Glutamatergic neuron (in vitro differentiated cells): ENCODE measurements at places on chromosomes 16 and 17.

DNA sequence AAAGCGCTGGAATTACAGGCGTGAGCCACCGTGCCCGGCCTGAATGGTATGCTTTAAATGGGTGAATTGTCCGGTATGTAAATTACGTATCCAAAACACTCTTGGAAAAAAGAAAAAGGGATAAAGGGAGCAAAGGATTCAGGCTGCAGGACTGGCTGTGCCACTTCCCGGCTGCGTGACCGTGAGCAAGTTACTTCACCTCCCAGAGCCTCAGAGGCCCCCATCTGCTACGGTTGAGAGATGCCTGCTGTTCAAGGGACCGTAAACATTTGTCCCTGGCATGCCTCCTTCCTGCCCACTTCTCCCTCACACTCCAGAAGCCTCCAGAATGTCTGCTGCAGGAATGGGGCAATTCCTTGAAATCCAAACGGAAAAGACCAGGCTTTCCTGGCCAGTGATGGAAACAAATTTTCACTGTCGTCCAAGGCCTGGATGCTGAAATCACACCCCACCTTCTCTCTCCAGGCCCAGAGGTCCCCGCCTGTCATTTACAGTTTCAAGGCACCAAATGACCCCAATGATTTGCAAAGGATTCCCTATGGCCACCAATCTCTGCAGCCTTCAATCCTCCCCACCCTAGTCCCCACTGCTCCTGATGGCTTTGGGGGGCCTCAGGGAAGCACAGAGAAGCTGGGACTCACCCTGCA, 22.9 kb upstream of the LITAF start:
- H3K27ac ChIP-seq: peak overlapping the region; percentile 81
- H3K4me3 ChIP-seq: peak overlapping the region; percentile 12
- H3K4me1 ChIP-seq: peaks cover 32% of the 10 kb centered on the region
- H3K27me3 ChIP-seq: peaks cover 10% of the 10 kb centered on the region
- no peaks in the 10 kb centered on the region for H3K36me3 ChIP-seq

DNA sequence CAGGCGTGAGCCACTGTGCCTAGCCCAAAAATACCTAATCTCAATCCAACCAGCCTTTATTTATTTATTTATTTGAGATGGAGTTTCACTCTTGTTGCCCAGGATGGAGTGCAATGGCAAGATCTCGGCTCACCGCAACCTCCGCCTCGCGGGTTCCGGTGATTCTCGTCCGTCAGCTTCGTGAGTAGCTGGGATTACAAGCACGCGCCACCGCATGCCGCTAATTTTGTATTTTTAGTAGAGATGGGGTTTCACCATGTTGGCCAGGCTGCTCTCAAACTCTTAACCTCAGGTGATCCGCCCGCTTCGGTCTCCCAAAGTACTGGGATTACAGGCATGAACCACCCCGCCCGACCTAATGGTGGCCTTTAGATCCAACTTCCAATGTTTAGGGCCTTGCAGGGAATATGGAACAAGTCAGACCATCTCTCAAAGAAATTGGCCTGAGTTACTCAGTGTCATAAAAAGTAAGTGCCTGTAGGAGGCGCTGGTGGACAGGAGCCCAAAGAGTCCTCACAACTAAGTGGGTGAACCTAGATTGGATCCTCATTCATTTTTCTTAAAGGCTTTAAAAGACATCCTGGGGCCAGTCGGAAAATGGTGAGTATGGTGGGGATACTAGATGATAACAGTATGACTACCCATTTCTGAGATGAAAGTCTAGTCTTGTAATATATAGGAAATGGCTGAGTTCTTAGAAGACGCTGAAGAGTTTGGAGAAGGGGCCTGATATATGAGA, 4.6 kb downstream of the ZSCAN10 start:
- H3K27ac ChIP-seq: no peak overlapping the region
- H3K4me1 ChIP-seq: peaks cover 14% of the 10 kb centered on the region
- H3K4me3 ChIP-seq: no peak overlapping the region
- H3K27me3 ChIP-seq: peaks cover 11% of the 10 kb centered on the region

- H3K36me3 ChIP-seq: no peaks in the 10 kb centered on the region
- H3K4me1 ChIP-seq: peaks cover 40% of the 10 kb centered on the region
- peaks cover 24% of the 10 kb centered on the region for H3K27me3 ChIP-seq
- DNase-seq: no peak
These were observed 7.5 kb downstream of the C16orf90 start for GRCh38 chr16:3487521-3488410.

DNA sequence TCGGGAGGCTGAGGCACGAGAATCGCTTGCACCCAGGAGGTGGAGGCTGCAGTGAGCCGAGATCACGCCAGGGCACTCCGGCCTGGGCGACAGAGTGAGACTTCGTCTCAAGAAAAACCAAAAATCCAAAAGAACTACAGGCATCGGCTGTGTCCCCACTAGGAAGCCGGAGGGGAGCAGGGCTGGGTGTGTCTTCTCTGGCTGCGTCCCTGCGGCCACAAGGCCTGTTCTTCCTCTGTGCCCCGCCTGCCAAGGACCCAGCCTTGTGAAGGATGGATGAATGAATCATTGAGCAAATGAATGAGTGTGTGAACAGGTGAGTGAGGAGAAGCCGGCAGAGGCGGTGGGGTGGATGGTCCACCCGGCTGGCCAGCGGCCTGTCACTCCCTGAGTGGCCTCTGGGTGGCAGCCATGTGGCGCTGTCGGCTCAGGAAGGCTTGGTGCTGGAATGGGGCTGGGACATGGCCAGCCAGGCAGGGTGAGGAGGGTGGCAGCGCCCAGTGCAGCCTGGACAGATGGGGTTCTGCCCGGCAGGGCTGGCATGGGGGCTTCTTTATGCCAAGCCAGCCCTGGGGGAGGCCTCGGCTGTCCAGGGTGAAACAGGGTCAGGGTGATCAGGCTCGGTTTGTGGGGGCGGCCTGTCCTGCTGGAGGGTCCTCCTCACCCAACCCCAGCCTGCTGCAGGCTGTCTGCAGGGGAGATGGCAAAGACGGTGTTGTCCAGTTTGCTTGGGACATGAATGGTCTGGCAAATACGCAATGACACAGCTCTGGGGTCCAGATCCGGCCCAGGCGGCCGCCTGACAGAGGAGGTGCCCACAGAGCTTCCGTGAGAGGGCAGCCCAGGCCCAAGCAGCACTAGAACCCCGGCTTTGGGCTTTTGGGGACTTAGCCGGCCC, 21.7 kb downstream of the SLC25A10 start:
- H3K4me3 ChIP-seq: no peak overlapping the region
- peak overlapping the region; percentile 43 for H3K27ac ChIP-seq
- peaks cover 6% of the 10 kb centered on the region for H3K4me1 ChIP-seq
- H3K36me3 ChIP-seq: no peaks in the 10 kb centered on the region
- H3K27me3 ChIP-seq: no peaks in the 10 kb centered on the region

GRCh38 chr17:42586514-42587230, 9.1 kb upstream of the PSMC3IP start:
- no peak overlapping the region for H3K4me3 ChIP-seq
- H3K4me1 ChIP-seq: no peaks in the 10 kb centered on the region
- no peaks in the 10 kb centered on the region for H3K36me3 ChIP-seq
- DNase-seq: no peak
- no peak overlapping the region for H3K27ac ChIP-seq
- peaks cover 2% of the 10 kb centered on the region for H3K27me3 ChIP-seq

DNA sequence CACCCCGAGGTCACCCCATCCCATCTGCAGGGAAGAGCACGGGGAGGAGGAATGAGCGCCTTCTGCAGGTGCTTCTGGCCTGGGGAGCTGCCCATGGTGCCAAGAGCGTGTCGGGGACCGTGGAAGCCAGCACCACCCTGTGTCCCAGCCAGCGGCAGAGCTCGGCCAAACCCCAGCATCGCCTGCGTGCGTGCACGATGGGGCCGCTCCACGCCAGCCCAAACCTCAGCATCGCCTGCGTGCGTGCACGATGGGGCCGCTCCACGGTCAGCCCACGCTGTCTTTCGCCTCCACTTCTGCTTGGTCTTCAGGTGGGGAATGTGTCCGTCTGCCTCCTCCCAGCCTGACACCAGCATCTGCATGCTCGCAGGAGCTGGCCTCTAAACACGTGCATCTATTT, 13.9 kb downstream of the GALNS start:
- no peak for DNase-seq
- no peaks in the 10 kb centered on the region for H3K36me3 ChIP-seq
- H3K4me3 ChIP-seq: no peak overlapping the region

GRCh38 chr17:27733773-27734172, 66.6 kb downstream of the NOS2 start:
- DNase-seq: no peak
- peaks cover 2% of the 10 kb centered on the region for H3K27me3 ChIP-seq
- H3K36me3 ChIP-seq: no peaks in the 10 kb centered on the region
- H3K27ac ChIP-seq: no peak overlapping the region
- no peak overlapping the region for H3K4me3 ChIP-seq

- peak; percentile 90 for DNase-seq
- H3K27me3 ChIP-seq: peaks cover 3% of the 10 kb centered on the region
- no peaks in the 10 kb centered on the region for H3K36me3 ChIP-seq
- peaks cover 5% of the 10 kb centered on the region for H3K4me1 ChIP-seq
- peak overlapping the region; percentile 94 for H3K27ac ChIP-seq
These were observed 13.5 kb upstream of the N4BP1 start for GRCh38 chr16:48623304-48624016.

DNA sequence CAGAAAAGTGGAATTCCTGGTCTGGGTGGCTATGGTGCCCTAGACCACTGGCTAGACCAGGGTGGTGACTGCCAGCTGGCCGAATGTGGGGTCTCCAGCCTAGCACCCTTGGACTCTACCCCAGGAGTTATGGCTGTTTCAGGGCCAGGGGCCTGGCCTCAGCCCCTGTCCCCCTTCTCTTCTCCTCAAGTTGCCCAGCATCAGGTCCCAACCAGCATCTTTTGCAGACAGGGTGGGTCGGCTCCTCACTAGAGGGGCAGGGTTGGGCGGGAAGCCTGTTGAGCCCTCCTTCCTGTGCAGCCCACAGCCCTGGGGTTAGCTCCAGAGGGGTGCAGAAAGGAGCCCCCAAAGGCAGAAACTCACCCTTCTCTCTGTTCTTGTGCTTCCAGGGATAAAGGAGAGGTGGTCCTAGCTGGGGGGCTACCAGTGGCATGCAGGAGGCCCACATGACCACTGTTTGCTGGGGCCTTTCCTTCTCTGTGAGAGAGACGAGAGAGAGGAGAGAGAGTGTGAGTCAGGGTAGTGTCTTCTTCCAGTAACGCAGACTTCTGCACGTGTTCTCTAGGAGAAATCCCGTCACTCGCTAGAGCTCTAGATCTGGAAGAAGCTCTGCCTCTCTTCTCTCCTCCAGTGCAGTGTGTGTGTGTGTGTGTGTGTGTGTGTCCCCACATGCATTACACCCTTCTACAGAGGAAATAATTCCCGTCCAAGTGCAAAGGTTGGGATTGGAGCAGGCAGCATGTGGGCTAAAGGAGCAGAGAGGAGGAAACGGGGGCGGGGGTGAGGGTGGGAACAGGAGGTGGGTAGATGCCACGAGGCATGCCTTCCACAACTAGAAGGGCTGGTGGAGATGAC, 209.4 kb downstream of the SEC14L1 start:
- DNase-seq: no peak
- no peaks in the 10 kb centered on the region for H3K4me1 ChIP-seq
- no peak overlapping the region for H3K4me3 ChIP-seq
- H3K27me3 ChIP-seq: peaks cover 3% of the 10 kb centered on the region
- no peaks in the 10 kb centered on the region for H3K36me3 ChIP-seq

DNA sequence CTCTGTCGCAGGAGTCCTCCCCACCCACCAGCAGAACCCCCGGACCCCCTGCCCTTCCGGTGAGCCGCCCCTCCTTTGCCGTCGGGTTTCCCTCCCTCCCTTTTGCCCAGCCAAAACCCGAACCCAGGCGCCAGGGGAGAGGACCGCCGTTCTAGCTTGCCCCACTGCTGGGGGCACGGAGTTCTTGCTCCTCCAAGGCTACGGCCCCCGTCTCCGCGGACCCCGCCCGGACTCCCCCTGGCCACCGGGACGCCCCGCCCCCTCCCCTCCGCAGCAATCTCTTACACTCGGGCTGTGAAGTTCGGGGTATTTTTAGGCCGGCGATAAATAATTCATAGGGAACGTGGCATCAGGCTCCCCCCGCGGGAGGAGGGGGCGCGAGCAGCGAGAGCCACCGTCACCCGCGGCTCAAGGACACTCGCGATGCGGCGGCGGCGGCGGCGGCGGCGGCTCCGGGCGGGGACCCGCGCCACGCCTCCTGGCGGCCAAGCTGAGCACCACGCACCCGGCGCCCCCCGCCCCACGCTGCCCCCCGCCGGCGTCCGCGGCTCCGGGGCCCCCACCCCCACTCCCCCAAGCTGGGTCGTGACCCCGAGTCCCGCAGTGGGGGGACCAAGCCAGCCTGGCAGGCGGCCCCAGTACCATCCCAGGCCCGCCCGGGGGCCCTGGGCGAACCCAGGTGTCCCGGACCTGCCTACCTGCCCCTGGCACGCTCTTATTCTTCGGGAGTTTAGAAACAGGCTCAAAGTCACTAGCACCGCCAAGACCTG, at the start of gene GRIN2C:
TSS of gene GRIN2C (minus strand) at position 427 of the 770 bp plus-strand sequence. CDS start 4,793 bp downstream, outside the sequence.
- H3K4me3 ChIP-seq: peak within 1 kb of the TSS; percentile 74
- H3K4me1 ChIP-seq: no peaks in the 10 kb centered on the region
- DNase-seq: peak; percentile 54
- H3K36me3 ChIP-seq: no peaks in the 10 kb centered on the region
- H3K27me3 ChIP-seq: peaks cover 29% of the 10 kb centered on the region
- H3K27ac ChIP-seq: no peak within 1 kb of the TSS

GRCh38 chr16:46929378-46930332, 43.8 kb downstream of the DNAJA2 start:
- DNase-seq: peak; percentile 84
- H3K36me3 ChIP-seq: peaks cover 11% of the 10 kb centered on the region
- no peak overlapping the region for H3K4me3 ChIP-seq
- H3K27me3 ChIP-seq: peaks cover 6% of the 10 kb centered on the region
- peak overlapping the region; percentile 71 for H3K27ac ChIP-seq
- H3K4me1 ChIP-seq: peaks cover 4% of the 10 kb centered on the region

GRCh38 chr16:3101841-3102470, 2.9 kb upstream of the ZSCAN10 start:
- H3K4me3 ChIP-seq: no peak overlapping the region
- H3K36me3 ChIP-seq: no peaks in the 10 kb centered on the region
- H3K27me3 ChIP-seq: peaks cover 17% of the 10 kb centered on the region
- H3K27ac ChIP-seq: peak overlapping the region; percentile 8
- no peak for DNase-seq

GRCh38 chr17:73286863-73287296, 24.9 kb downstream of the CDC42EP4 start:
- peaks cover 18% of the 10 kb centered on the region for H3K27me3 ChIP-seq
- no peak overlapping the region for H3K4me3 ChIP-seq
- H3K36me3 ChIP-seq: no peaks in the 10 kb centered on the region
- H3K27ac ChIP-seq: no peak overlapping the region
- DNase-seq: no peak
